ENCODE measurements at places on chromosomes 12 and 14. TPM values are rescaled to one million over a fixed set of nuclear protein-coding genes. Genes with fewer than 3 reads are reported as not detected.
A peak's percentile ranks its signal among the peaks of the same experiment; 100 is the strongest.

SARNP gene
- 65.1 TPM for total RNA-seq

DIO3 gene
- total RNA-seq, result not detected

RABGGTA gene
- 18.0 TPM for total RNA-seq

GPR84 gene
- not detected for total RNA-seq

GALNT4 gene
- total RNA-seq, result 10.6 TPM

ACVRL1 gene
- 114 TPM for total RNA-seq

HRK gene
- total RNA-seq, result not detected

PMCH gene
- not detected for total RNA-seq

RIMBP2 gene
- total RNA-seq, result not detected

IFI27L1 gene
- 14.2 TPM for total RNA-seq

TDP1 gene
- 16.3 TPM for total RNA-seq

STXBP6 gene
- 13.9 TPM for total RNA-seq

B3GNT4 gene
- total RNA-seq, result not detected

GUCY2C gene
- total RNA-seq, result not detected

CFAP251 gene
- total RNA-seq, result 1.6 TPM

NKX2-8 gene
- not detected for total RNA-seq

HOXC11 gene
- not detected for total RNA-seq

KLRG1 gene
- not detected for total RNA-seq

TSPAN8 gene
- total RNA-seq, result not detected

- peak; percentile 76 for DNase-seq
Measured at GRCh38 chr14:55580470-55581341, 699 bp downstream of the KTN1 start.

DNA sequence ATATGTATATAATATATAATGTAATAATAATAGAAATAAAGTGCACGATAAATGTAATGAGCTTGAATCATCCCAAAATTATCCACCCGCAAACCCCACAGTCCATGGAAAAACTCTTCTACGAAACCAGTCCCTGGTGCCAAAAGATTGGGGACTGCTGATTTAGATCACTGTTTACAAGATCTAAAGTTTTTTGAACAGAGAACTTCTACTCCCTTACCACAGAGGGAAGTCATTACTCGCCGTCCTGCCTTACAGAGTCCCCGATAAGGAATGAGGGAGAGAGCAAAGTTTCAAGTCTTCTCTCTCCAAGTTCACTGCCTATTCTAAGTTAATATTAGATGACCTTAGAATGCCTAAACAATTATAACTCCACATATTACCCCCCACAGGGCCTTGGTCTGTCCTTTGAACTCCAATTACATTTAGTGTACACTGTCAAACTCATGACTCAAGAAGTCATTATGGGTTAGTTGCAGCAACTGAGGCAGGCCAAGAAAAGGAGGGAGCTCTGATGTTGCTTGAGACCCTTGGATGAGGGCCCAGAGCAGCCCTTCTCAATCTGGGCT lies 21.8 kb upstream of the DHRS4 start:
- no peak for DNase-seq

GRCh38 chr14:89911010-89911919 lies 43.3 kb downstream of the EFCAB11 start:
- peak; percentile 72 for DNase-seq

DNA sequence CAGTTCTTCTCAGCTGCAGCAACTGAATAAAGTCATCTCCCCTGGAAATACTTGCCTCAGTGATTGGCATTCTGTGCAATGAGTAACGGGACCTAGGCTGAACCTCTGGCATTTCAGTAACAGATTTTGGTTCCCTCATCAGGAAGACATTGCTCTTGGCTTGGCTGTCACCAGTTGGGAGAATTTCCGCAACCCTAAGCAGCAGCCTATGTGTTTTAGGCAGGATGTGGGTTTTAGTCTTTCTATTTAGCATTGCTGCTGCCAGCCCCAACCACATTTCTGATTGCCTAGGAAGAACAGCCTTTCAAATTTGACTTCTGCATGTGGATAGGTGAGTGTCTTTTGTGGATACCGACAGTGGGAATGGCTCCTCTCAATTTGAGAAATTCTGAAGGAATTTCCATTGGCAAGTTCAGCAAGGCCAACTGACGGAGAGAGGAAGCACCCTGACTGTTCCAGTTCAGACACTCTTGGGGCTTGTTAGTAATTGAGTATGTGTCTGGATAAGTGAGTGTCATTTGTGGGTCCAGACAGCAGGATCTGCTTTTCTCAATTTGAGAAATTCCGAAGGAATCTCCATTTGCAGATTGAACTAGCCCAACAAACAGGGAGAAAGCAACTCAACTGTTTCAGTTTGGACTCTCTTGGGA lies 19.0 kb upstream of the CLEC2A start:
- peak; percentile 6 for DNase-seq

DNA sequence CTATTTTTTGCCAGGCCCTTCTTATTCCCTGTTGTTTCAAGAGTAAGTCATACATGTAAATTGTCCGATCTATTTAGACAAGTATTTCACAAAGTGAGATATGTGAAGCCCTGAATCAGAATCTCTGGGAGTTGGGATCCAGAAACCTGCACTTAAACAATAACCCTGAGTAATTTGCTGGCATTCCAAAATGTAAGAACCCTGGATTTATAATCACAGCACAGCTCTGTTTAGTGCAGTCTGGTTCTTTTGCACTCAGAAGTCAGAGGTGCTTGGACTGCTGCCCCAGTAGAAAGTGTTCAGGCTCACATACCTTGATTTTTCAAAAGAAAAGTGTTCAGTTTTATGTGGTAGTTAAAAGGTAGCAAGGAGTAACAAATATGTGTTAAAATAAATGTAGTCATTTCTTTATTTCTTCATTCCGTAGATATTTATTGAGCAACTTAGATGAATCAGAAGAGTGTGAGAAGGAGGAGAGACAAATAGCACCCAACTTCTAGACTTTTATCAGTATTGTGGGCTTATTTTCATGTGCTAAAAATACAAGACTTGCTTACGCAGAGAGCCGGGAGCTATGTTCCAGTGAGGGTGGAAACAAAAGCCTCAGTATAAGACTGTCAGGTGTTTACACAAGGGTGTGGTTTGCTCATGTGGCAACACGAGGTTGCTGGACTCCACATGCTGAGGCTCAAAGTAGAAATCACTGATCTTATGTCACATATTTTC lies 70.1 kb downstream of the SYNE2 start:
- DNase-seq, result peak; percentile 15

- DNase-seq, result no peak
Measured at GRCh38 chr12:33589576-33590114, 150.0 kb upstream of the SYT10 start.

- DNase-seq, result no peak
Measured at GRCh38 chr12:57724936-57725740, 13.4 kb downstream of the AGAP2 start.

- DNase-seq, result peak; percentile 78
Measured at GRCh38 chr12:46933947-46934346, 108.2 kb upstream of the SLC38A4 start.

DNA sequence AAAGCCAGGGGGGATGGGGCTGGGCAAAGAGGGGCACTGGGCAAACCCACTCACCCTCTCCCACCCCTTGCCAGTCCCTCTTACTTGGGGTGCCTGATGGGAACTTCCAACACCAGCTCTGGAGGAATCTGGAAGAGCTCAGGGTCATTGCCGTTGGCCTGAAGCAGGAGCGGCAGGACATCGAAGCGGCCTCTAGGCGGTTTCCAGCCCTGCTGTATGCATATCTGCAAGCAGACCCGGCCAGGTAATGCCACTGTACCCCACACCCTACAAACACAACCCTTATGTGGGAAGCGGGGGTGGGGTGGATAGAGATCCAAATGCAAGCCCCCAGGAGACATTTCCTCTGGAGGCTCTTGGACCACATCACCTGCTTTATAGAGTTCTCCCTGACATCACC lies 83.6 kb downstream of the NOS1 start:
- no peak for DNase-seq

DNA sequence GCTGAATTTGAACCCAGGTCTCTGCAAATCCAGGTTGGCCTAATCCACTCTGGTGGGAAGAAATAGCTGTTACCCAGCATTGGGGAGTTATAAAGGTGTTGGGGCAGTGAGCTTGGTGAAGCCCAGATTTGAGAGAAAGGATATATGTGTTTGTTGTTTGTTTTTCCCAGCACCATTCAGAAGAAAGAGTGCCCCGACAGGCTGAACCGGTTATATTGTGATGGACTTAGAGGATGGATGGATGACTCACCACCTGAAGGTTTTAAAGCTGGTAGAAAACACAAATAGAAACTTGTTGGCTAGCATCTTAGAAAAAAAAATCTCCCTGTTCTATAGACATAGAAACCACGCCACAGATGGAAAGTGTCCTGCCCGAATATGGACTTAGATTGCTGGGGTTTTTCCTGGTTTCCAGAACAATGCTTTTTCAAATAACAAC lies 404.6 kb downstream of the MED13L start:
- DNase-seq, result no peak

DNA sequence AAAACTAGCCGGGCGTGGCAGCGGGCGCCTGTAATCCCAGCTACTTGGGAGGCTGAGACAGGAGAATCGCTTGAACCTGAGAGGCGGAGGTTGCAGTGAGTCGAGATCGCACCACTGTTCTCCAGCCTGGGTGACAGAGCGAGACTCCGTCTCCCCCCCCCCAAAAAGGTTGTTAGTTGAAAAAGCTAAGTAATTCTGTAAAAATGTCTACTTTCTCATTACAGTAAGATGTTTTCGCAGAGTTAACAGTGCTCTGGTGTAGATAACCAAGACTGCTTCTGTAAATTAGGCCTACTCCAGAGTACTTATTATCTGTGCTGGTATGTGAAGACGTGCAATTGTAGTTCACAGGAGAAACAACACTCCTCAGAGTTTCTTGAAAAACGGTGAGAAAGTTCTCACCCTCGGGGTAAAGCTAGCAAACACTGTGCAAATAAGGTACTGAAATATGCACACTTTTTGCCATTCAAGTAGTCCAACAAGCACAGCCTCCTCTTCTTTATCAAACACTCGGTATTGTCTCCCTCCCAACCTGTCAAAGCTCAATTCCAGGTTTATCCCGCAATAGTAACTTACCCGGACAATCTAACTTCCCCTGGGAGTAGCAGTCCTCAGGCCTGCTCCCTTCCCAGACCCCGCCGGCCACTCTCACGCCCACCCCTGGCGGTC lies 974 bp downstream of the BTBD7 start:
- DNase-seq, result no peak

- DNase-seq, result peak; percentile 88
Measured at GRCh38 chr14:102320033-102320660, 601 bp downstream of the ZNF839 start.

GRCh38 chr14:77574446-77575115 lies 41.9 kb downstream of the SPTLC2 start:
- peak; percentile 33 for DNase-seq

- peak; percentile 11 for DNase-seq
Measured at GRCh38 chr12:30447061-30447750, 248.5 kb downstream of the IPO8 start.

- no peak for DNase-seq
Measured at GRCh38 chr12:66653796-66654195, 25.1 kb downstream of the GRIP1 start.

DNA sequence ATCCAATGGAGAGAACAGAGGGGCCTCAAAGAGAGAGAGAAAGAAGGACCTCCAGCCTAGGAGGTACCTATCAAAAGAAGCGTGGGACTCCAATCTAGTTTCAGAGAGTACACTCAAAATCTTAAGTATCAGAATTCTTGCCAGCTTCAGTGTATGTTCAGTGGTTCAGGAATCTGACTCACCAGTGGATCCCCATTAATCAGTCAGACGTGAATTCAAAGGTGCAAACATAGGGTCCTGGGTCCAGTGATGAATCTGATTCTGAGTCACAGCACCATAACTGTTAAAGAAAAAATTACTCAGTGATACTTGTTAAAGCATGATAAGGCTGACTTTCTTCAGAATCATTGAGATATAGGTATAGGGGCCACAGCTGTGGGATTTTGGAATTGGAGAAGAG lies 33.2 kb downstream of the ETNK1 start:
- DNase-seq, result peak; percentile 77

GRCh38 chr12:121794534-121795033 lies 1.1 kb upstream of the RHOF start:
- peak; percentile 54 for DNase-seq

DNA sequence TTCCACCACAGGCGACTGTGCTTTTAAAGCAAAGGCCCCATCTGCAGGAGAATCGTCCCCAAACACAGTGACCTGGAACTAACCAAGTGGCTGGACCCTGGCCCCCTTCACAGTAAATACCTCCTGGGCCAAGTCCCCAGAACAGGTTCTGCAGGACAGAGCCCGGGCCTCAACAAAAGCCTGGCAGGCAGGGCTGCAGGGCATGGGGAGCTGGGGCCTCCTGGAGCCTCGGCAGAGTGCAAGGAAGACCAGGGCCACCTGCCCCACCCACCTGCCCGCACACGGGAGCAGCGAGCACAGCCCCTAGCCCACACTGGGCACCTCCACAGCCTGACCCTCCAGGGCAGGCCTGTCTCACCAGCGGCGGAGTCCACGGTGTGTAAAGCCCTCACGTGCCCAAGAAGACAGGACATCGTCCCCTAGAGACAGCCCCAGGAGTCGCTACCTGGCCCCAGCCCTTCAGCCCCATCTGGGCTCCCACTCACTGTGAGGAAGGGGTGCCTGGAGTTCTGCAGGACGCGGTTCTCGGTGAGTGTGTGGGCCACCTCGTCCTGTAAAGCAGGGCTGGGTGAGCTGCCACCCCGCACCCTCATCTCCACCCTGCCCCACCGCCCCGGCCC lies 21.0 kb downstream of the AKT1 start:
- no peak for DNase-seq

DNA sequence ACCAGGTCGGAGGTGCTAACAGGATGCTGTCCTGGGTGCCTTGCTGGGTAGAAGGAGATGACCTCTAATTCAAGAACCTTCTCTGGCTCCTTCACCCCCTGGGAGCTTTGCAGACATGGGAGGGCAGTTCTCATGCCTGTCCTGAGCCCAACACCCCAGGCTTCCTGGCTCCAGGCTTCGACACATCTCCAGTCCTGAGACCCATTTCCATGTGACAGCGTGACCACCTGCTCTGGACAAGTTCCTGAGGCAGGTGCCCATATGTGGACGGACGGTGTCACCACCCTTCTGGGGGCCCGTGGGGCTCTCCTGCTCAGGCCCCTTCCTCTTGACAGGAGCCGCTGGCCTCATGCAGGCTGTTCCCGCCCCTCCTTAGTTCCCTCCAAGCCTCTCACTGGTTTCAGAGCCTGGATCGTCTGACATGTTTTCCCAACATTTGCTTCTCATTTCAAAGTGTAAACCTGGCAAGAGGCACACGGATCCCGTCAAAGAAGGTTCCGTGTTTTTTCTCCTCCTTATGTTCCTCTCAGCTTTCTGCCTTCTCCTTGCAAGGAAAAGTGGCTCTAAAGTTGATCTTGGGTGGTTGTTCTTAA lies 291.9 kb upstream of the RTL1 start:
- no peak for DNase-seq

DNA sequence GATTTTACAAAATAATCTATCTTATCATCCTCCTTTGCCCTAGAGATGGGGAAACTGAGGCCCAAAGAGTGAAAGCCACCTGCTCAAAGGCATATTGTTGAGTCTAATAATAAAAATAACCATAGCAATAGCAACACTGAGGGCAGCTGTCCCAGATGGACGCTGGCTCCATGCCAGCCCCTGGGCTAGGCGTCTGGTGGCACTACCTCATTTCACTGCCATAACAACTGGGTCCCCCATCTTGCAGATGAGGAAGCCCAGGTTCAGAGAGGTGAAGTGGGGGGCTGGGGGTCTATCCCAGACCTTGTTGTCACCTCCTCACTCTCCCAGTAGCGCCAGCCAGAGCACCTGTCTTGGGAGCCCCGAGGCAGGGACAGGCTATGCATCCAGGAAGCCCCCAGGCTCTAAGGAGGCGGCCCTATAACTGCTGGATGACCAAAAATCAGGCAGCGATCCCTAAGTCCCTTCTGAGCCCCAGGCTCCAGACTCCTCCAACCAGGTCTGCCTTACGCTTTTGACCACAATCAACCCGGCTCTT lies 12.8 kb downstream of the BDKRB2 start:
- no peak for DNase-seq

- DNase-seq, result peak; percentile 43
Measured at GRCh38 chr12:84741692-84742091, 170.9 kb downstream of the SLC6A15 start.

Measured in GM23248 (cell line).